Esophagus muscularis mucosa (tissue), 4 donors: ENCODE measurements at places on chromosomes 4 and X. TPM values are rescaled to one million over a fixed set of nuclear protein-coding genes. Genes with fewer than 3 reads are reported as not detected.

The HSFX3 gene
- total RNA-seq, result not detected

The OTUD6A gene
- total RNA-seq, result not detected

The PPP1R2C gene
- not detected for total RNA-seq

The STPG2 gene
- 0.26 TPM for total RNA-seq

The RBMXL3 gene
- not detected for total RNA-seq

The METTL14 gene
- 26.5 TPM for total RNA-seq

The SPP1 gene
- total RNA-seq, result 18.9 TPM

The NLGN4X gene
- 6.5 TPM for total RNA-seq

The DUSP9 gene
- total RNA-seq, result not detected

The CT55 gene
- not detected for total RNA-seq

The EVC2 gene
- 12.4 TPM for total RNA-seq

The TRO gene
- total RNA-seq, result 3.5 TPM

The SOX3 gene
- not detected for total RNA-seq

The BEND4 gene
- total RNA-seq, result not detected

The FAM90A26 gene
- not detected for total RNA-seq

The N4BP2 gene
- total RNA-seq, result 6.6 TPM

The ARHGEF38 gene
- total RNA-seq, result 0.29 TPM

The SHROOM2 gene
- 1.4 TPM for total RNA-seq

The POU3F4 gene
- not detected for total RNA-seq

The ARMCX2 gene
- 25.7 TPM for total RNA-seq

The VSIG1 gene
- 0.17 TPM for total RNA-seq

The ASB5 gene
- total RNA-seq, result 13.1 TPM

The EXOC1L gene
- not detected for total RNA-seq

The AMBN gene
- not detected for total RNA-seq

The CT45A10 gene
- total RNA-seq, result not detected

The TMEM33 gene
- total RNA-seq, result 34.8 TPM

The UTP3 gene
- 22.8 TPM for total RNA-seq

The NIPAL1 gene
- total RNA-seq, result 0.33 TPM

The CPZ gene
- 1.8 TPM for total RNA-seq

The CSAG3 gene
- total RNA-seq, result not detected

The SRPK3 gene
- total RNA-seq, result 0.52 TPM
